ENCODE measurements at places on chromosomes 12 and 14.

DNA sequence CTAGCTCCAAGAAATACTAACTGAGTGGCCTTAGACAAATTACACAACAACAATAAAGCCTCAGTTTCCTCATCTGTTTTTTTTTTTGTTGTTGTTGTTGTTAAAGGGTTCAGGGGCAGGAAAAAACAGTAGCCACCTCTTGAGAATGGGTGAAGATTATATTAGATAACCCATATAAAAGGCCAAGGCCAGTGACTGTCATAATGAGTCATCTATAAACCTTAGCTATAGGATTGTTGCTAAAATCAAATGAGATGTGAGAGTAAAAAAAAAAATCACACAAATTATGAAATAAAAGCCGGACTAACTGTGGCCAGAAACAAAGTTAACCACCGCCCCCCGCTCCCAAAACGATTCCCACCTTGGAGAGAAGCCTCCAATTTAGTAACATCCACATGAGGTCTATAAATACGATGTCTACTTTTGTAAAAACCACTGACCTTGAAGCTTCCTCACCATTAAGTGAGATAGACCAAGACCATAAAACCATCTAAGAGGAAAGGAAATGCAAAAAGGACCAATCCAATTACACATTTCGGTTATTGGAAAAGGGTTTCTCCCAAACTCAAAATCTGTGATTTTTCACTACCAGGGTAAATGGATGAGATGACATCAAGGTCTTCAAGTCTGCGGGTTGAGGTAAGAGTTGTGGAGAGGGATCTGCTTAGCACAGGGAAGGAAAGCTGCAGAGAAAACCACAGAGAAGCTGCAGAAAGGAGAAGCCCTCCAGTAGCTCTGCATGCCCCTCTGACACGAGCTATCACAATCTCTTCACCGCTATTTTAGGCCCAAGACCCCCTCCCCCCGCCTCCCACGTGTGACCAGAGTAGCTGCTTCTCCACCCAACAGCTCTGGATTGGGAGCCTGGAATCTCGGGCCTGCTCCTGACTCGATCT lies 1.0 kb downstream of the NAA25 start:
- no peak for DNase-seq

GRCh38 chr12:53338916-53339315 lies 2.8 kb upstream of the SP7 start:
- no peak for DNase-seq

GRCh38 chr14:95345032-95345431 lies 25.3 kb upstream of the CLMN start:
- no peak for DNase-seq

- peak; percentile 42 for DNase-seq
Measured at GRCh38 chr12:24839268-24839791, 109.6 kb downstream of the BCAT1 start.

- no peak for DNase-seq
Measured at GRCh38 chr12:116916714-116917114, 6.0 kb downstream of the FBXW8 start.

GRCh38 chr12:121295116-121295745 lies 1.3 kb downstream of the CAMKK2 start:
- DNase-seq = no peak

DNA sequence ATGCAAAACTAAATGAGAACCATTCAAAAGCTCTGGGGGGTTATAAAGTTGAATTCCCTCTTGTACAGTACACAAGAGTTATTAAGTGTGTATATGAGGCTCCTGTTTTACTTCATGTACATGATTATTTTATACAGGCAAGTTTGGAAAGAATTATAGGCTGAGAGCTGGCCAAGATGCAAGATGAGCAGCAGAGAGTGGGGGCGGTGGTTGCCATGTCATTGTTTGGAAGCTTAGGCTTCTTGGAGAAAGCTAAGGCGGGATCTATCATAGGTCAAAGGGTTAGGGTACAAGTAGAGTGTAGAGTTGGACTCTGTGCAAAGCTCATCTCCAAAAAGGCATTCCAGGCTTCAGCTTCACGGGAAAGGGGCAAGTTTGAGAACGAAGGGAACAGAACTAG lies 297.1 kb upstream of the TBX3 start:
- DNase-seq = no peak

DNA sequence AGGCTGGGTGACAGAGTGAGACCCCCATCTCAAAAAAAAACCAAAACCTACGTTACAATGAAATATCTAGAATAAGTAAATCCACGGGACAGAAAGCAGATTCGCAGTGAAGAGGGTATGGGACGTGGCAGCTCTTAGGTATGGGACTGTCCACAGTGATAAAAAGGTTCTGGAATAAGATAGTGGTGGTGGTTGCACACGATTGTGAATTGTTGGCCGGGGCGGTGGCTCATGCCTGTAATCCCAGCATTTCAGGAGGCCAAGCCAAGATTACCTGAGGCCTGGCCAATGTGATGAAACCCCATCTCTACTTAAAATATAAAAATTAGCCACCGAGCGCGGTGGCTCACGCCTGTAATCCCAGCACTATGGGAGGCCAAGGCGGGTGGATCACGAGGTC lies 76.3 kb downstream of the KDM2B start:
- DNase-seq = no peak

DNA sequence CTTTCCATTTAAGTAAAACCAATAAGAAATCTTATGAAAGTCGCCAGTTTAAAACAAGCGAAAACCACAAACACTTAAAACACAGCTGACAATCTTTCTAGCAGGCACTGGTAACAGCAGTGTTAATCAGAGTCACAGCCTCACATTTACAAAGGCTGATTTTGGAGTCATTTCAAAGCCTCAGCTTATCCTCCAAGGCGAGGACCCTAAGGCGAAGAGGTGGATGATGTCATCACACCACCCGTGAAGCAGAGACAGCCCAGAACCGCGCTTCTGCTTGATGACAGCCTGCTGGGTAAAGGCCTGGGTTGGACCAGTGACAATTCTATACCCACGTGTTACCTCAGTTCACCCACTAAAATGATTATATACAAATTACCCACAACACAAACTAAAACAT lies 10.1 kb downstream of the GOLGA3 start:
- no peak for DNase-seq

- DNase-seq = no peak
Measured at GRCh38 chr12:12747278-12747677, 30.1 kb downstream of the CDKN1B start.

DNA sequence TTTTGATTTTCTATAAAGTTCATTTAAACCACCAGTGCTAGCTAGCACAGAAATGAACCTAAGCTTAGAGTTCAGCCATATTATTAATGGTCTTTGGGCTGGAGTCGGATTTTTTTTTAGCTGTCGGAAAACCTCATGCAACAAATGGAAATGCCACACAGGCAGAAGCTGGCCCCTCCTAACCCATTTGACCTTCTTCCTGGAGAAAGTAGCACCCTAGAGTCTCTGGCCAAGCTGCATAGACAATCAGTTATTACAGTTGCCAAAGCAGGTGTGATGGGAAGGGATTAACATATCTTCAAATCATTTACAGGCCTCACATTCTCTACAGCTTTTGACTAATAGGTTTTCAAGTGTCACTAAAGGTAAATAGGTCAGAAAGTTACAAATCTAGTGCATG lies 49.4 kb downstream of the PTPRQ start:
- DNase-seq = no peak

DNA sequence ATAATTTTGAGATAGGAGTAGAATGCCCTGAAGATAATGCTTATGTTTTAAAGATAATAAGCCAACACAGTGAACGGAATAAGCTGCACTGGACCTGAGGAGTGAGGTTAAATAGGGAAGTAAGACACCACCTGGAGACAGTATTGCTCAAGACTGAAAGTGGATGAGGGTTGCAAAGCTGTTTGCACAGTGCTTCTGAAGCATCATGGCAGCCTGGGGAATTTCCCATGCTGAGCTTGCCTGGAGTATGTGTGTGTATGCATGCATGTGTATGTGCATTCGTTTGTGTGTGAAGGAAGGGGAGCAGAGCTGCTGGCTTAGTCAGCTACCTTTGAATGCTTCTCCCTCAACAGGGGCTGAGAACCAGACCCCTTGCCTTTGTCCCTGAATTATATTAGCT lies 35.8 kb downstream of the BHLHE41 start:
- DNase-seq = no peak

DNA sequence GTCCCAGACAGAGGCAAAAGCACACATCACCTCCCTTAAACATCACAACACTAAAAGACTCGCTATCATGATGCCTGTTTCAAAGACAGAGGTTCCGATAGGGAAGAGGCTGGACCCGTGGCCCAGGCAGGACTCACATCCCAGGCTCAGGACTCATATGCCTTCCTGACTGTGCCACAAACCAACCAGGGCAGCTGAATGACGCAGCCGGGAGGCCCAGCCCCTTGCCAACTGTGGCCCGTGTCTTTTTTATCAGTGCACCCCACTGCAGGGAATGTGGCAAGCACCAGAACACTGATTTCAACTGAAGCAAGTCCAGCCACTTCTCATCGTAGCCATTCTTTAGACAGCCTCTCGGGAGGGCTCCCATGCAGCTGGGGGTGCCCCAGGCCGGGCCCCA lies 132.3 kb downstream of the KSR2 start:
- no peak for DNase-seq

DNA sequence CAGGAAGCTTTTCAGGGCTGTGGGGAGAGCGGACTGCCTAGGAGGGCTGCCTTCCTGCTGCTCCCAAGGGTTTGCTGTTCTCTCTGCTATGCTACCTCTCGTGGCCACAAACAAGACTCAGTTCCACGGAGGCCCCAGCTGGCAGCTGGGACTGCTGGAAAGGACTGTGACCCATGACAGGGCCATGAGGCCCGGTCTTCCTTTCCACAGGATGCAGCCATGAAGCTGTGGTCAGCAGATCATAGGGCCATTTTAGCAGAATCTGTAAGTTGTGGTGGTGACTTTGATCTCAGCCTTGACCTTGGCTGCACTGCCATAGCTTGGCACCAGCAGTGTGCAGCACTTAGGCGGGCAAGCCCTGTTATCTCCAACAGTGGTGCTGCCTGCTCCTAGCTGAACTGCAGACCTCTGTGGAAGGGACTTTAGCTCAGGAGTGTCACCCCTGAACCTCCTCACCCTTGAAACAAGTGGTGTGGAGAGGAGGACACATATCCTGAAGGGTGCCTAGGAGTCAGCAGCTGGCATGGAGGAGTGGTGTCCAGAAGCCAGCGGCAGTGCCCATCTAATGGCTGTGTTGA lies 12.3 kb downstream of the KRT80 start:
- no peak for DNase-seq

- DNase-seq = no peak
Measured at GRCh38 chr14:26067786-26068459, 529.9 kb downstream of the NOVA1 start.

DNA sequence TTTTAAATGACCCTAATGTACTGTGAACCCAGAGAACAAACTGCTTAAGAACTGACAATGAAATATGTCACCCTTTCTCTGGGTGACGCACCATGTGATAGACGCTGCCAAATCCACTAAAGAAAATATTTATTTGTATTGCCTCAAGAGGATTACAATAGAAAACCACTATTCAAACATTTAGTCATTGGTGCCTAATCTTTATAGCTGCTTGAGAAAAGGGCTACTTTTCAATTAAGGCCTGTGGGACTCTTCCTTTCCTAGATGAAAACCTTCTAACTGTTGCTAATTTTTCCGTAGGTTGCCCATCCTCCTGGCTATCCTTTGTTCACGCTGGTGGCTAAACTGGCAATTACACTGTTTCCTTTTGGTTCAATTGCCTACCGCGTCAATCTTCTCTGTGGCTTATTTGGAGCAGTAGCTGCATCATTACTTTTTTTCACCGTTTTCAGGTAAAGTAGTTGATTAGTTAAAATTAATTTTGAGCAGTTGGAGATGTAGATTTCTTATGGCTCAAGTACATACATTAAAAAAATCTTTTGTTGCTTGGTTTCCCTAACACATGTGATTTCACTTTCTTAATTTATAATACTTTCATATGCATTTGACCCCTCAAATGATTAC lies 6.0 kb downstream of the TMEM260 start:
- DNase-seq = no peak
